ENCODE measurements at places on chromosomes 7 and 10.

DNA sequence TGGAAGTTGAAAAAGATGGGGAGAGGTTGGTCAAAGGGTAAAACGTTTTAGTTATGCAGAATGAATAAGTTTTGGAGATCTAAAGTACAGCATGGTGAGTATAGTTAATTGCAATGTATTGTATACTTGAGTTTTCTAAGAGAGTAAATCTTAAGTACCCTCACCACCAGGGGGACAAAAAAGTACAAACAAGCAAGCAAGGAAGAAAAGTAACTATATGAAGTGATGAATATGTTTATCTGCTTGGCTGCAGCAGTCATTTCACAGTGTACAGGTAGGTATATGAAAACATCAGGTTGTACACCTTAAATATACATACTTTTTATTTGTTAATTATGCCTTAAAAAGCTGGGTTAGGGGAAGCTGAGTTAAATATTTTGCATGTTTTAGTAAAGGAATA is 157.3 kb downstream of the PCLO start:
- no peak for DNase-seq

- no peak for DNase-seq
Measured at GRCh38 chr10:51821045-51821444, 121.7 kb upstream of the CSTF2T start.

GRCh38 chr10:21184216-21184615 is 287.1 kb upstream of the NEBL start:
- DNase-seq, result no peak

- DNase-seq, result no peak
Measured at GRCh38 chr7:142890874-142891485, 5.4 kb upstream of the TRPV6 start.

GRCh38 chr7:130733931-130734814 is at the start of gene KLF14:
Gene KLF14 (minus strand): TSS chr7:130734207. CDS start chr7:130734033, 174 bp downstream.
- DNase-seq, result no peak

DNA sequence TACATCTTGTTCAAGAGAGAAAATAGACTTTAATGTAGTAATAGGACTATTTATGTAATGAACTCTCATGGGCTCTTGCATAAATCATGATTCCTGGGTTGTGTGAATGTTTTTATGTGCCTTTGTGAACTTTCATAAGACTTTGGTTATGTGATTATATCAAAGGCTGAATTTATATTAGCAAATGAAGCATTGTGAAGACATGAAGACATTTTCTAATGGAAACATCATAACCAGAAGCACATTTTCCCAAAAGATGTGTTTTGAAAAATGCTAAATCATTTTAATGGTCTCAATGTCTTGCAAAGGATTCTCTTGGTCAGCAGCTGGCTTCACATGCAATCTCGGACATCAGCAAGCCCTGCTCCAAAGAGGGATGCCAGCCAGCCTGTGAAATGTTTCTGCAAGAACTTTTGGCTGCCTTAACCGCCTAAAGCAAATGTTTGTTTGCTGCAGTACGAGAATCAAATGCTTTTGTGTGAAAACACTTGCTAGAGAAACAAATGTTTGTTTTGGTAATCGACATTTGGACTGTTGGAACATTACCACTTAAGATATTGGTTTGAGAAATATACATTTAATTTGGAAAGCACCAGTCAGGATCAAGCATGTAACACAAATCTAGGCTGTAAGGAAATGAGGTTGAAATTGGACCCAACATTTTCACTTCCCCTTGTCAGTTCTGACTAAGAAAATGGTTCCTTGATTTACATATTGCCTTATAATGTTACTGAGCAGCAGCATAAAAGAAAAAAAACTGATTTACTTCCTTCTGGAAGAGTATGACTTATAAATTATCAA is 102.1 kb downstream of the RTKN2 start:
- no peak for DNase-seq

DNA sequence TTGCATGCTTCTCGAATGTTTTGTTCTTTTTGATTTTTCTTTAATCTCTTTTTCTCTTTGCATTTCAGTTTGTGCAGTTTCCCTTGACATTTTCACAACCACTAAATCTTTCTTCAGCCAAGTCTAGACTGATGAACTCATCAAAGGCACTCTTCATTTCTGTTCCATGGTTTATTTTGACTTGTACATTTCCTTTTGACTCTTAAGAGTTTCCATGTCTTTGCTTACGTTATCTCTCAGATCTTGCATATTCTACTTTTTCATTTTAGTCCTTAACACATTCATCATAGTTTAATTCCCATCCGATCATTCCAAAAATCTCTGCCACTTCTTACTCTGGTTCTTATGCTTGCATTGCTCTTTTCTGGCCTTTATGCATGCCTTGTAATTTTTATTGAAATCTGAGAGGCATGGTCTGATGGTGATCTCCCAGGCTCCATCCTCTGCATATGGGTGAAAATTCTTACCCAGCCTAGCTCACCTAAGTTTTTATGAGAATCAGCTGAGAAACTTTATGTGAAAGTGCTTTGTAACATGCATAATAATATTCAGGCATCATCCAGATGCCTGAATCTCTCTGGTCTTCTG is 202.8 kb upstream of the IGFBP3 start:
- no peak for DNase-seq

- no peak for DNase-seq
Measured at GRCh38 chr7:158357106-158357897, 230.3 kb downstream of the PTPRN2 start.

DNA sequence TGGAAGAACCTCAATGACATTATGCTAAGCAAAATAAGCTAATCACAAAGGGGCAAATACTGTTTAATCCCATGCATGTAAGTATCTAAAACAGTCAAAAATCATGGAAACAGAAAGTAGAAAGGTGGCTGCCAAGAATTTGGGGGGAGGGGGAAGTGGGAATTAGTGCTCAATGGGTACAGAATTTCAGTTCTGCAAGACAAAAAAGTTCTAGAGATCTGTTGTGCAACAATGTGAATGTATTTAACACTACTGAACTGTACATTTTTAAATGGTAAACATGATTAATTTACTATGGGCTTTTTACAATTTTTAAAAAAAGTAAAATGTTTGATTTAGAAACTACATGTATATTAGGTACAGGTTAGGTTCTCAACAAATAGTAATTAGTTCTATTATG is 11.9 kb downstream of the EZH2 start:
- DNase-seq, result no peak

GRCh38 chr7:127755965-127756364 is 104.0 kb downstream of the SND1 start:
- no peak for DNase-seq

DNA sequence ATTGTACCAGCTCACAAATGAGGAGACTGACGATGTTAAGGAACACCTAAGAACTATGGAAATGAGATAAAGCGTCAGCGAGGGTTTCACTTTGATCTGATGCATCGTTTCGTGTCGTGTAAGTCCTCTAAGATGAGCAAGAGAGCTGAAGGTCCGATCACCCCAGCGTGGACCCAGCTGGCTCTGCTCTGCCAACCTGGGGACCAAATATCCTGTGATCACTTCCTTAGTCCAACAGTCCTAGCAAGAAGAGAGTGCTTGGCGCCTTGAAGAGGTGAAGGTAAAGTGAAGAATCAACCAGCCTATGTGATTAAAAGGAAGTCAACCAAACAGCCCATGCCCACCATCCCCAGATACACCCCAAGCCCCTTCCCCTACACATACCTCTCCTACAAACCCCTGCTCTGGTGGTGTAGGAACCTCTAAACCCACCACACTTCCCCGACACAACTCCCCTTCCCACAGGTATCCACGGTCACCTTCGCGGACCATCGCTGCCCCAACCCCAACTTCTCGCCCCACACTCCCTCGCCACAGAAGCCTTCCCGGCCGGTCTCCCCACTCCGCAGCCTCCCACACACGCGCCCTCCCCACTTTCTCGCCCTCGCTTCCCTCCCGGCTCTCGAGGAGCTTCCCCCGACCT is 722 bp downstream of the UPF2 start:
- no peak for DNase-seq

DNA sequence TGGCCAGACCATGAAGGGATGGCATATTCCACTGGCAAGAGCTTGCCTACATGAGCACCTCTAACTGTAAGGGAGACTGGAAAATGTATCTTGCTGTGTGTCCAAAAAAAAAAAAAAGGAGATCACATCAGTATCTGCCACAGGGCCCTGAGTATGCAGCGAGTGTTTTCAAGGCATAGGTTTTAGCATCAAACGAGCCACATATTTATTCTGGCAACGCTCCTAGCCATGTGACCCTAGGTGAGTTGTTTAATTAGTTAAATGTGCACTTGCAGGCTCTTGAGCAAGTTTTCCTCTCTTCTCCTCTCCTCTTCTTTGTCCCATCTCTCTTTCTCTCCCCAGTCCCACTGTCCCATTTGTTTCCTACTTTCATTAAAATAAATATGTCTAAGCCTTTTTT is 428.7 kb upstream of the AKR1E2 start:
- DNase-seq, result no peak

- no peak for DNase-seq
Measured at GRCh38 chr10:110617425-110618229, 26.5 kb upstream of the RBM20 start.

GRCh38 chr7:47478017-47478344 is 103.9 kb downstream of the TNS3 start:
- DNase-seq, result no peak

GRCh38 chr7:148422030-148422429 is 168.5 kb upstream of the C7orf33 start:
- no peak for DNase-seq

GRCh38 chr10:92203919-92204623 is 86.8 kb downstream of the CPEB3 start:
- peak; percentile 67 for DNase-seq

DNA sequence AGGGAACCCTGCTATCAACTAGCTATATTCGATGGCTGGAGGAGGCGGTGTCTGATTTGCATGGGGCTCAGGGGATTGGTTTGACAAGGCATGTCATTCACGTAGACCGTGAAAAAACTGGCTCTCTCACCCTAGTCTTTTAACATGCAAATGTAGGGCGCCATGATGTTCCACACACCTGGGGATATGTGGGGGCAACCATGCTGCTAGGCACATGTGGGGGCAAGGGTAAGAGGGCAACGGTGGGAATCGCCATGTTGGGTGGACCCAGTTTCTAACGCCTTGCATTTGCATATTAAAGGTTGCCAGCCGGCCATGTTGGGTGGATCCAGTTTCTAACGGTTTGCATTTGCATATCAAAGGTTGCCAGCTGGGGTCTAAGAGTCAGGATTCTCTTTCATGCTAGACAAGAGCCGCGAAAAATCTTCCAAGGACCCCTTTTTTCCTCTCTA is 419.2 kb upstream of the NFE2L3 start:
- no peak for DNase-seq

GRCh38 chr7:31055471-31055870 is 3.4 kb downstream of the ADCYAP1R1 start:
- no peak for DNase-seq

GRCh38 chr7:153530441-153530840 is 521.8 kb upstream of the DPP6 start:
- no peak for DNase-seq

DNA sequence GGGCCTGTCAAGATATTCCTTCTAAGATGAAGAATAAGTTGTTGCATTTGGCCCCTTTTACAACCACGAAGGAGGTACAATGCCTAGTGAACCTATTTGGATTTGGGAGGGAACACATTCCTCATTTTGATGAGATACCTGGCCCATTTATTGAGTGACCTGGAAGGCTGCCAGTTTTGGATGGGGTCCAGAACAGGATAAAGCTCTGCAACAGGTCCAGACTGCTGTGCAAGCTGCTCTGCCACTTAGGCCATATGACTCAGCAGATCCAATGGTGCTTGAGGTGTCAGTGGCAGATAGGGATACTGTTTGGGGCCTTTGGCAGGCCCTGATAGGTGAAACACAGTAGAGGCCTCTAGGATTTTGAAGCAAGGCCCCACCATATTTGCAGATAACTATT is 704.6 kb downstream of the CCSER2 start:
- no peak for DNase-seq

GRCh38 chr7:4612939-4613841 is 68.9 kb upstream of the FOXK1 start:
- no peak for DNase-seq

DNA sequence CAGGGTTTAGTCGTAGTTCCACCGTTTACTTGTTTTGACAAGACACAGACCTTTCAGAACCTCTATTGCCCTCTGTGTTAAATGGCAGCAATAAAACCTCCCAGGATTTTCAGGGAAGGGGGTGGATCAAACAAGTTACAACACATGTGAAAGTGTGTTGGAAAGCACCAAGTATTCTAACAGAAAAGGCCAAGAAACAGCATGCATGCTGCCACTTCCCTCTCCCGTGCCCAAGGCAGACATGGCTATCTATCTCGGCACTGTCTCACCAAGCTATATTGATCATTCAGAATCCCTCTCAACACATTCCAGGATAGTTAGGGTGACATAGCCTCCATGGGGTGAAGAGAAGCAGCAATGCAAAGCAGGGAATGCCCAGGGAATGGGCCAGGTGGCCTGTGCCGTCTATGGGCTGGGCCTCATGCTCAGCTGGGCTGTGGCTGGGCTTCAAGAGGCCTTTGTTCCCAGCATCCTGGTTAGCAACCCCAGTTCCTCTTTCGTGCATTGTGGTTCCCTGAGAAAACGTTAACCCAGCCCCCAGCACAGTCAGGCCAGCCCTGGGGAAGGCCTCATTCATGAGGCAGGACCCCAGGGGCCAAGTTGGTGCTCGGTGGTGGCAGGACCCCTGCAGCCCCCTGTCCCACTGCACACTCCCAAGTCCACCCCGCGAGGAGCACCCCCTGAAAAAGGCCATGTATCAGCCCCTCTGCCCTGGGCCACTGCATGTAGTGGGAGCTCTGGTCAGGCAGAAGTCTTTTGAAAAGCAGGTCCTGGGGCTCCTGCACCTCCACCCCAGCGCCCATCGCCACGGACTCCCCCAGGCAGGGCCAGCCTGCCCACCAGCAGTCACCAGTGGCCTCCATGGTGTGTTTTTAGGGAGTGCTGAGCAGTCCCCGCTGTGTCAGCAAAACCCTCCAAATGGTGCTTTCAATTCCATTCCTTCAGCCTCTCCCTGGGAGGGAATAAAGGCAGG is 25.5 kb downstream of the VSIR start:
- no peak for DNase-seq

DNA sequence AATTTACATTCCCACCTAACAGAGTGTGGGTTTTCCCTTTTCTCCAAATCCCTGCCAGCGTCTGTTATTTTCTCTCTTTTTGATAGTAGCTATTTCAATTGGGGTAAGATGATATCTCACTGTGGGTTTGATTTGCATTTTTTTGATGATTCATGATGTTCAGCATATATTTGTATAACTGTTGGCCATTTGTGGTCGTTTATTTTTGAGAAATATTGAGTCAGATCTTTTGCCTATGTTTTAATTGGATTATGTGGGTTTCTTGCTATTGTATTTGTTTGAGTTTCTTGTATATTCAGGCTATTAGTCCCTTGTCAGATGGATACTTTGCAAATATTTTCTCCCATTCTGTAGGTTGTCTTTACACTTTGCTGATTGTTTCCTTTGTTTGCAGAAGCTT is 193.8 kb downstream of the ABCA13 start:
- DNase-seq, result peak; percentile 21

Measured in NCI-H2081 treated with DMSO at 0.1 percent for 48 hours (cell line).